A673 (cell line): ENCODE measurements at places on chromosomes 11 and 22. TPM values are rescaled to one million over a fixed set of nuclear protein-coding genes. Genes with fewer than 3 reads are reported as not detected.

DNA sequence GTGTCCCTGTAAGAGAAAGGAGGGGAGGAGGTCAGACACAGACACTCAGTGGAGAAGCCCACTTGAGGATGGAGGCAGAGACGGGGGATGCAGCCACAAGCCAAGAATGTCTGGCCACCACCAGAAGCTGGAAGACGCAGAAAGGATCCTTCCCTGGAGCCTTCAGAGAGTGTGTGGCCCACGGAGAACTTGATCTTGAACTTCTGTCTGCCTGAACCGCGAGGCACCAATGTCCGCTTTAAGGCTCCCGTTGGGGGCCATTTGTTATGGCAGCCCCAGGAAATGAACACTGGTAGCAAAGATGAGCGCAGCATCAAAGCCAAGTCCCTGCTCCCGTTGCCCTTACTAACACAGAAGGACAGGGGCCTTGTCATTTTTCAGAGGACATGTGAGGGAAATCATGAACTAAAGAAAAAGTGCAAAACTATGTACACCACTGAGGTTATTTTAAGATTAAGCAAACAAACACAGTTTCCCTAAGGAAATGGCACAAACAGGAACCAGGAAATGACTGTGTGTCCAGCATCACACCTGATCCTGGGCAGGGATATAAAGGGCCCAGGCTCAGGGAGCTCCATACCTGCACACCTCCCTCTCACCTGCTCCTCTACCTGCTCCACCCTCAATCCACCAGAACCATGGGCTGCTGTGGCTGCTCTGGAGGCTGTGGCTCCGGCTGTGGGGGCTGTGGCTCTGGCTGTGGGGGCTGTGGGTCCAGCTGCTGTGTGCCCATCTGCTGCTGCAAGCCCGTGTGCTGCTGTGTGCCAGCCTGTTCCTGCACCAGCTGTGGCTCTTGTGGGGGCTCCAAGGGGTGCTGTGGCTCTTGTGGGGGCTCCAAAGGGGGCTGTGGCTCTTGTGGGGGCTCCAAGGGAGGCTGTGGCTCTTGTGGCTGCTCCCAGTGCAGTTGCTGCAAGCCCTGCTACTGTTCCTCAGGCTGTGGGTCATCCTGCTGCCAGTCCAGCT lies at the start of gene KRTAP5-6:
TSS of gene KRTAP5-6 (plus strand) at position 588 of the 963 bp plus-strand sequence. CDS start at position 639, 51 bp downstream.
- no peak for DNase-seq

Gene GRK3
- 2.0 and 3.2 TPM in 2 replicates for total RNA-seq

DNA sequence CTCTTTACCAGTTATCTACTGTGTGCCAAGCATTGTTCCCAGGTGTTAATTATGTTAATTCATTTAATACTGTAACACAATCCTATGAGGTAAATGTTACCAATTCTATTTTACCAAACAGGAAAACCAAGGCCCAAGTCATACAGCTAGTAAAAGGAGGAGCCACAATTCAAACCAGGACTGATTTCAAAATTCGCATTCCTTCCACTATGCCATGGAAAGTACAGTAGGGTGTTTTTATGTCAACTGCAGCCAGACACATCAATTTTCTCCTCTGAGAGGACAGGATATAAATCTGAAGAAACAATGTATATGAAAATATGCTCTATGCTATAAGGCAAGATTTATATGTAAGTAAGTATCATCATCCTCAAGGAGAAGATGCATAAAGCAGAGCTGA lies 104.3 kb downstream of the RPL27A start:
- DNase-seq = no peak

Gene TOM1
- 22.8 and 30.1 TPM in 2 replicates for total RNA-seq

GRCh38 chr11:93988455-93988854 lies 32.7 kb upstream of the HEPHL1 start:
- no peak for DNase-seq

GRCh38 chr11:121767433-121767832 lies 314.7 kb upstream of the SORL1-AS1 start:
- no peak for DNase-seq
